Left lung (tissue), 14 donors: ENCODE measurements at places on chromosomes 4 and X. TPM values are rescaled to one million over a fixed set of nuclear protein-coding genes. Genes with fewer than 3 reads are reported as not detected.

Gene MECP2
- polyA plus RNA-seq: 28.2 TPM

- DNase-seq: no peak
These were observed 16.6 kb upstream of the PTCHD1 start for GRCh38 chrX:23317799-23318724.

DNA sequence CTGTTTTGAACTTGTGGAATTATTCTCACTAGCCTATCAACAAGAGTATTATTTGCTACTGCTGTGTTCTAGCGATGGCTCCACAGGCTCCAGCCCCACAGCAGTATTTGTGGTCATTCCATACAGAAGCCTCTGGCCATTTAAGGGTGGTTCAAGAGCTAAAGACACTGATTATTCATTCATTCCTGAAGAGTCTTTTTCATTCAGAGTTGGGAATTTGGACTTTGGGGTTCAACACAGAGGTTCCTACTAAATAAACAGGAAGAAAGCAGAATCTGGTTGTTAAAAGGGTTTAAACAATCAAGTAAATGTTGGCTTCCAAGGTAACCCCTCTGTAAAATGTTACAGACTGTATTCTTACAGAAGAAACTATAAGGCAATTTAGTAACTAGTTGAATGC is 4.3 kb upstream of the MBNL3 start:
- no peak for DNase-seq

- DNase-seq: no peak
These were observed 1.1 kb downstream of the GABRA2 start for GRCh38 chr4:46388857-46389256.

Gene GUCY1A1
- 121 TPM for polyA plus RNA-seq

GRCh38 chr4:10188400-10189004 is 71.9 kb upstream of the WDR1 start:
- no peak for DNase-seq

- DNase-seq: peak; percentile 85
These were observed 568 bp downstream of the HTT start for GRCh38 chr4:3074846-3075651.

- no peak for DNase-seq
These were observed 72.3 kb upstream of the SH3RF1 start for GRCh38 chr4:169342906-169343564.
